Vagina (tissue), 2 donors: ENCODE measurements at places on chromosomes 6 and 20. TPM values are rescaled to one million over a fixed set of nuclear protein-coding genes. Genes with fewer than 3 reads are reported as not detected.

Gene BEND6
- total RNA-seq: 1.5 TPM

Gene ESF1
- 14.0 TPM for total RNA-seq

Gene RIPPLY2
- total RNA-seq: not detected

Gene RNF39
- total RNA-seq: 18.2 TPM

Gene CFB
- total RNA-seq: 9.6 TPM

Gene RAB44
- total RNA-seq: 0.49 TPM

DNA sequence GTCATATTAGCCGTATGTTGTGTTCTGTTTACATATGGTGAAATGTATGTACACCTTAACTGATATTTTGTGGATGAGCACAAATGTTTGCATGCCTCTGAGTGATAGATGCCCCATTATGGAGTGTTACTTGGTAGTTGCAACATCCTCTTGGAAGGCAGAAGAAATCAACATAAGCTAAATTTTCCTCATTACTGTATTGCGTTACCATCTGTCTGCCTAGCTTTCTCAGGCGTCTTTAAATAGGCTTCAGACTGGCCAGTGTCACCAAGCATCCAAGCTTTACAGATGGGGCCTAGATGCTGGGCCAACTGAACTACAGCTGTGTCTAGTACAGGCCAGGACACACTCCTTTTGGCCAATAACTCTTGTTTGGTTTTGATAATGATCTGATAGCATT is 250.6 kb downstream of the SAMD5 start:
- DNase-seq: no peak

- DNase-seq: no peak
These were observed 22.6 kb upstream of the HLA-A start for GRCh38 chr6:29919506-29920445.

DNA sequence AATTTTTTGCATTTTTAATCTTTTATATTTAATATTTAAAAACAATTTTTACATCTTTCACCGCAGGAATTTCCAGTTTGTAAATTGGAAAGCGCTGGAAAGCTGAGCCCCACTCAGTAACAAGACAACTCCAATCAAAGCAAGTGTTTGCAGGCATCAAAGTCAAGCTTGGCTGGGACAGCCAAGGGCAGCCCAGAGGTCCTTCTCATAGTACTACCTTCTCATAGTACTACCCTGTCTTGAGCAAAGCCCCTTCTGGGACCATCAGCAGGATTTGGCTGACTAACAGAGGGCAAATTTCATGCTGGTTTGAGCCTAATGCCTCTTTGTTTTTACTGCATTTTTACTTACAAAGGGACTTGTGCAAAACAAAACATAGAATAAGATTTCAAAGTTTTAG is 228.3 kb downstream of the SIM1 start:
- no peak for DNase-seq

GRCh38 chr6:13935190-13935880 is 10.6 kb downstream of the RNF182 start:
- DNase-seq: no peak

GRCh38 chr6:163094881-163095280 is 319.6 kb upstream of the QKI start:
- DNase-seq: no peak

DNA sequence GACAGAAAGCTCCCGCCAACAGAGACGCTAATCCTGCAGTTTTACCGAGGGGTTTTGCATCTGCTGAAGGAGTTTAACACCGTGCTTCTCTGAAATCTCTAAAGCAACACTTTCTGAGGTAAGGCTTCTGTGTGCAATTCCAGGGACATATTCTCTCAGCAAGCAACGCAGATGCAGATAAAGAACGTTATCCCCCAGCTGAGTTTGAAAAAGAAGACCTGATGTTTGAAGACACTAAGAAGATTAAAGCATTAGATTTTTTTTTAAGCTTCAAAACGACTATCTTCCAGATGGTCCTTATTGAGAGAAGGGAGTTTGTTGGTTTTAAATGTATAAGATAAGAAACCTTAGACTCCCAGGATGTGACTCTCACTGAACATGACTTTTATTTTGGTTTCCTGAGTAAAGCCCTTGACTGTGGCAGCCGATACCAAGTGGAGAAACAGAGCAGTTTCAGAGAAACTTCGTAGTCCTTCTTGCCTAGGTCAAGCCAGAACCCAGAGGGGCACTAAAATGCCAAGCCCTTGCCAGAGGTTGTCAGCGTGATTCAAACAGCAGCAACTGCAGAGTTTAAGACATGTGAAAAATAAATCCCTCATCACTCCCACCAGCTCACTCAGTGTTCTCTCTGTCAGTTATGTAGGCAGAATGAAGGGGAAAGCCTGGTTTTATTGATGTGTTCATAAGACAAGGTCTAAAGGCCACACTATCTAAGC is 353.3 kb upstream of the CNR1 start:
- no peak for DNase-seq

GRCh38 chr6:167569041-167569805 is 244.3 kb downstream of the TTLL2 start:
- peak; percentile 32 for DNase-seq

- no peak for DNase-seq
These were observed 110.4 kb upstream of the SCAF8 start for GRCh38 chr6:154622618-154623336.

- DNase-seq: no peak
These were observed 170.2 kb downstream of the DOK5 start for GRCh38 chr20:54645445-54646155.

DNA sequence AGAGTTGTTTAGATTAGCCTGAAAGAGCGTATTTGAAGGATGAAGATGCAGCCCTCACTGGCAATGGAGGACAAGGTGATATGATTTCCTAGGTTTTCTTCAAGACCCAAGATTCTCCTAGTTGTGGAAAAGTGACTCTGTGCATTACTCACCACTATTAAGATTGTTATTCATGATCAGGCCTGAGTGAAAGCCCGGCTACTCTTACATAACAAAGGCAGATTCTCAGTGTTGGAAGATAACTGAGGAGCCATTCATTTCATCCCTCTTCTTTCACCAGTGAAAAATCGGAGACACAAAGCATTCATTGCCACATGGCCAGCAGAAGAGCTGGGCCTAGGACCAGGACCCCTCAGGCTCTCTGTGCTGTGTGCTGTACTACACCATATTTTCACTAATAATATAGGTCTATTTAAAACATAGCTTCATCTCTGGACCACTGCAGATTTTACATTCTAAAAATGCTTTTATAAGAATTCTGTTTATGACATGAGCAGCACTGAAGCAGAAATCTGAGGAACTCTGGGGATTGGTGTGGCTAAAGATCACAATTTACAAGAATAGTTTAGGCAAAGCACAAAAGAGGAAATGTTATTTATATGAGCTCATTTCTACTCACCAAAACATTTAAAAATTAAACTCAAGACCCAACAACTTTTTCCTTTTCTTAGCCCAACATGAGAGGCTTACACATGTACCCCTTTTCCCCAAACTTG is 181.9 kb upstream of the CCN2 start:
- no peak for DNase-seq

GRCh38 chr20:21632735-21633053 is 72.8 kb upstream of the PAX1 start:
- DNase-seq: no peak

DNA sequence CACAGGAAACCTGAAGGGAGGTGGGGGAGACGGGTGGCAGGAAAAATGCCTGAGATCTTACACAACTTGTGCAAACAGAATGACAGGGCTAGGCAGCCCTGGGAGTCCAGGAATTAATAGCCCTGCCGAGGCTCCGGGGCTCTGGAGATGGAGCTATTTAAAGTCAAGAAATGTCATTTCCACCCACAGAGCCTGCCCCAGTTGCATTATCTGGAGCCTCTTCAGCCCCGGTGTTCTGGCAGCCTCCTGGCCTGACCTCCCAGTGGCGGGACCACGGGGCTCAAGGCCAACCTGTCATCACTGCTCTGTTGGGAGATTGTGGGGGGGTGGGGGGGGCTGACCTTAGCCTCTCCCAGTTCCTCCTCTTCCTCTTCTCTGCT is 28.5 kb upstream of the SCUBE3 start:
- DNase-seq: no peak

- no peak for DNase-seq
These were observed 39.4 kb downstream of the NOL7 start for GRCh38 chr6:13654496-13654895.

DNA sequence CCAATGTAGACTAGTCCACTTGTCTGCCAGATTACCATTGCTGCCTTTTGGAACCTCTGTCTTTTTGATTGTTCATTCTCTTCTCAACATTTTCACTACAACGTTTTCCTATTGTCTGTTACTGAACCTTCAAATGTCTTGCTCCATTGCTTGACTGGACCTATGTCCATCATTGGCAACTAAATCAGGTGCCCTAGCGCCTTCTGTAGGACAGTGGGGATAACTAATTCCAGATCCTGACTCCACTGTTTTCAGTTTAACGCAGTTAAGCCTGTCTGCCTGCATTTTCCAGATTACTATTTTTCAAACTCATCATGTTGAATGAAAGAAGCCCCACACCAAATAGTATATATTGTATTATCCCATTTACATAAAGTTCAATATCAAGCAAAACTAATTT is 433.6 kb downstream of the RNF144B start:
- no peak for DNase-seq

GRCh38 chr6:155895641-155896040 is 440.0 kb upstream of the NOX3 start:
- DNase-seq: no peak

GRCh38 chr6:168386973-168387372 is 54.0 kb upstream of the SMOC2 start:
- DNase-seq: no peak

DNA sequence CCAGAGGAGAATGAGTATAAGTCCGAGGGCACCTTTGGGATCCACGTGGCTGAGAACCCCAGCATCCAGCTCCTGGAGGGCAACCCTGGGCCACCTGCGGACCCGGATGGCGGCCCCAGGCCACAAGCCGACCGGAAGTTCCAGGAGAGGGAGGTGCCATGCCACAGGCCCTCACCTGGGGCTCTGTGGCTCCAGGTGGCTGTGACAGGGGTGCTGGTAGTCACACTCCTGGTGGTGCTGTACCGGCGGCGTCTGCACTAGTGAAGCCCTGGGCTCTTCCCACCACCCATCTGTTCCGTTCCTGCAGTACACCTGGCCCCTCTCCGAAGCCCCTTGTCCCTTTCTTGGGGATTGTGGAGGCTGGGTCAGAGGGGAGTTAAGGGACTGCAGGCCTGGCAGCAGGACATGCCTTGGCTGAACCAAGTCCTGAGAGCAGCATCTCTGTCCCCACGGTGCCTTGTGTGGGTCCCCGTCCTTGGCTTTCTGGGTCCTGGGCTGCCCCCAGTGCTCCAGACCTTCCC is 19.3 kb downstream of the MAVS start:
- DNase-seq: no peak

- no peak for DNase-seq
These were observed 23.7 kb upstream of the SIRT5 start for GRCh38 chr6:13550656-13551055.

DNA sequence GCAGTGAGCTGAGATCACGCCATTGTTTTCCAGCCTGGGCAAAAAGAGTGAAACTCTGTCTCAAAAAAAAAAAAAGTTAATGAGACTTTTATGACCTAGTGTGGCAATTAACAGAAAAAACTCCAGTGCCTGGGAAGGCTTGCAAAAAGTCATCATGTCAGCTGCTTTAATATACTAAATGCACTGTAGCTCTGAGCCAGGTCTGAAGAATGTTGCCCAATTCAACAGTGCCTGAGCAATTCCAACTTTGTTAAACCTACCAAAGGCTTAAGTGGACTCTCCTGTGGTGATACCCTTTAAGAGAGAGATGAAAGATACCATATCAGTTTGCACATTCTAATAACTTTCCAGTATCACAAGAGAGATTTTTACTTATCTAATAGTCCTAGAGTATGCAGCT is 6.5 kb upstream of the ROS1 start:
- no peak for DNase-seq

- no peak for DNase-seq
These were observed 21.5 kb downstream of the TUBB2B start for GRCh38 chr6:3205913-3206312.
